MCF 10A (cell line): ENCODE measurements at places on chromosomes 1 and 21. TPM values are rescaled to one million over a fixed set of nuclear protein-coding genes. Genes with fewer than 3 reads are reported as not detected.

GRCh38 chr1:101131239-101131843, 105.5 kb upstream of the S1PR1 start:
- peaks cover 5% of the 10 kb centered on the region for H3K36me3 ChIP-seq
- H3K4me1 ChIP-seq = no peaks in the 10 kb centered on the region
- DNase-seq = no peak

DNA sequence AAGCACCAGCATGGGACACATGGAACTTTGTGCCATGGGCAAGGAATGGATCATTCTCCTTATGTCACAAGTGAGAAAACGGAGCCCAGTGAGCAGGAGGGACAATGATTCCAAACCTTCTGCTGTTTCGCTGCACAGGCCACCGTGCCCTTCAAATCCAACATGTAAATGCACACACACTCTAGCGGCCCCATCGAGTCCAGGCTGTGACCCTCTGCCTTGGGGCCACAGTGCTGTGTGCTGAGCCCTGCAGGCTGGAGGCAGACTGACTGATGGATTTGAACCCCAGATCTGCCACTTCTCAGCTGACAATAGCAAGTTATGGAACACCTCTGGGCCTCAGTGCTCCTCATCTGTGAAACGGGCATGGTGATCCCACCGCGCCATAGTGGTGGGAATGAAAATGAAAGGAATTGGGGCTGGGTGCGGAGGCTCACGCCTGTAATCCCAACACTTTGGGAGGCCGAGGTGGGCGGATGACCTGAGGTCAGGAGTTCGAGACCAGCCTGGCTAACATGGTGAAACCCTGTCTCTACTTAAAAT, 63.6 kb downstream of the ALPL start:
- no peaks in the 10 kb centered on the region for H3K4me1 ChIP-seq
- H3K27ac ChIP-seq = no peak overlapping the region
- H3K4me3 ChIP-seq = no peak overlapping the region
- no peaks in the 10 kb centered on the region for H3K36me3 ChIP-seq
- no peak for DNase-seq

FMO5 gene
- total RNA-seq = 0.72 and 0.86 TPM in 2 replicates

GRCh38 chr21:46061950-46062349, 36.0 kb upstream of the COL6A2 start:
- H3K36me3 ChIP-seq = no peaks in the 10 kb centered on the region
- H3K4me1 ChIP-seq = no peaks in the 10 kb centered on the region
- DNase-seq = no peak
- H3K4me3 ChIP-seq = no peak overlapping the region

- H3K36me3 ChIP-seq = no peaks in the 10 kb centered on the region
- no peaks in the 10 kb centered on the region for H3K27me3 ChIP-seq
- peaks cover 5% of the 10 kb centered on the region for H3K4me1 ChIP-seq
- DNase-seq = no peak
- no peak overlapping the region for H3K4me3 ChIP-seq
Measured at GRCh38 chr1:98344731-98345130, 316.8 kb upstream of the SNX7 start.

OR2M4 gene
- not detected in 2 replicates for total RNA-seq

DNA sequence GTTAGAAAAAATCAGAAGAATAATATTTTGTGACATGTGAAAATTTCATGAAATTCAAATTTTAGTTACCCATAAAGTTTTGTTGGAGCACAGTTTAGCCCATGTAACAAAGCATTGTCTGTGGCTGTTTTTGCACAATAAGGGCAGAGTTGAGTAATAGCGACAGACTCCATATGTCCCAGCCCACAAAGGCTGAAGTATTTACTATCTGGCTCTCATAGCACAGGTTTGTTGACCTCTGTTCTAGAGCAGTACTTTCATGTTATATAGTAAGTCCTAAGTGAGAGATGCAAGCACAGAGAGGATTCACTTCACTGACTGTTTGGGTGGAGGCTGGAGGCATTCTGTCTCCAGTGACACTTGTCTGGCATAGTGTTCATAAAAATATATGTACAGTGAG, 6.8 kb downstream of the LAMC1 start:
- peak overlapping the region; percentile 82 for H3K27ac ChIP-seq
- peaks cover 48% of the 10 kb centered on the region for H3K36me3 ChIP-seq
- H3K27me3 ChIP-seq = no peaks in the 10 kb centered on the region
- DNase-seq = peak; percentile 88
- H3K4me3 ChIP-seq = peak overlapping the region; percentile 29

DNA sequence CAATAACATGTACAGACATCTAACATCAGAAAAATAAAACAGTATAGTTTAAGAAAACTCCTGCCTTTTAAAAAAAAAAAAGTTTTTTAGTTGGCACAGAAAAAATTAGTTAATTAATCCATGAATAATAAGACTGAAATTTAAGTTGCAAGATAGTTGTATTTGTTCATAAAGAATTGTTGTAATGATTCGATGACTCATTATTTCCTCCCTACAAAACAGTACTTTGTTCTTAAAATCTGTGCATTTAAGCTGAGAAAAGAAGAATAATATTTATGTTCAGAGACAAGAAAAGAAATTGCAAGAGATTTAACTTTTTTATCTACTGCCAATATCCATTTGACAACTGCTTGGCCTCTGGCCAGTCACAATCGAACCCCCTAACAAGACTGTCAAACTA, 894.7 kb downstream of the ADGRL2 start:
- H3K27me3 ChIP-seq = no peaks in the 10 kb centered on the region
- peak; percentile 2 for DNase-seq
- no peak overlapping the region for H3K4me3 ChIP-seq
- H3K36me3 ChIP-seq = no peaks in the 10 kb centered on the region
- H3K27ac ChIP-seq = no peak overlapping the region
- H3K4me1 ChIP-seq = no peaks in the 10 kb centered on the region

LPAR3 gene
- 1.0 and 1.1 TPM in 2 replicates for total RNA-seq

GRCh38 chr1:18929686-18930085, 26.8 kb downstream of the IFFO2 start:
- peaks cover 8% of the 10 kb centered on the region for H3K36me3 ChIP-seq
- H3K27ac ChIP-seq = no peak overlapping the region
- H3K4me3 ChIP-seq = no peak overlapping the region
- no peaks in the 10 kb centered on the region for H3K27me3 ChIP-seq

- no peak overlapping the region for H3K27ac ChIP-seq
- no peaks in the 10 kb centered on the region for H3K36me3 ChIP-seq
- no peaks in the 10 kb centered on the region for H3K27me3 ChIP-seq
- no peak overlapping the region for H3K4me3 ChIP-seq
- H3K4me1 ChIP-seq = peaks cover 35% of the 10 kb centered on the region
- DNase-seq = no peak
Measured at GRCh38 chr1:89607156-89607555, 25.8 kb upstream of the LRRC8C start.

C1orf56 gene
- 2.2 and 2.7 TPM in 2 replicates for total RNA-seq

DNA sequence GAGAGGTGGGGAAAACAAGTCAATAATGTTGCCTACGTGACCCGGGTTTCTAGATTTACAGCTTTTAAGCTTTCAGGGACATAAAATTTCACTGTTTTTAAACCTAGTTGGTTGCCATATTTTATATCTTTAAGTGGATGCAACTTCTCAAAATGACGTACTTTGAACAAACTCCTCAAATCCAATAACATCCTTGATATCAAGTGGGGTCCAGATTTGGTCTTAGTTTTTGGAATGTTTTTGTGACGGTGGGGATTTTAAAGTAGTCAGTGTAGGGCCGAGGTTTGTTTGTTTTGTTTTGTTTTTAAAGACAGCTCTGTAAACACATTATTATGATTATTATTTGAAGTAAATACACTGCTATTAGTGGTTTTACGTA, 453 bp downstream of the CDKN2C start:
- no peak for DNase-seq
- H3K4me1 ChIP-seq = peaks cover 20% of the 10 kb centered on the region
- H3K4me3 ChIP-seq = peak overlapping the region; percentile 86
- no peaks in the 10 kb centered on the region for H3K27me3 ChIP-seq
- peak overlapping the region; percentile 96 for H3K27ac ChIP-seq

DNA sequence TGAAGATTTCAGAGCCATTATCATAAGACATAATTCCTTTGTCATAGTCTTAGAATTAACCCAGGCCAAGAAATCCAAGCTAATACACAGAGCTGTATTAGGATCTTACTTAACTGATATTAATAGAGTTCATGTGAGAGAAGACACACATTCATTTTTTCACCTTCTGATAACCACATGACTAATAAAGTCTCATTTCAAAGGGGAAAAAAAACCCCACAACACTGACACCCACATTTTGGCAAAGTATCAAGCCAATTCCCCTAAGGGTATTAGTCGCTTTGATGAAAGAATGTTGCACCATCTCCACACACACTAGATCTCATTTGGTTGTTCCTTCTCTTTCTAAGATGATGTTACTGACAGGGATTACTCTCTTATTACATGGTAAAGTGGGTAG, 344.4 kb upstream of the ESRRG start:
- peaks cover 9% of the 10 kb centered on the region for H3K4me1 ChIP-seq
- no peak overlapping the region for H3K27ac ChIP-seq
- no peak overlapping the region for H3K4me3 ChIP-seq
- peak; percentile 62 for DNase-seq

DNA sequence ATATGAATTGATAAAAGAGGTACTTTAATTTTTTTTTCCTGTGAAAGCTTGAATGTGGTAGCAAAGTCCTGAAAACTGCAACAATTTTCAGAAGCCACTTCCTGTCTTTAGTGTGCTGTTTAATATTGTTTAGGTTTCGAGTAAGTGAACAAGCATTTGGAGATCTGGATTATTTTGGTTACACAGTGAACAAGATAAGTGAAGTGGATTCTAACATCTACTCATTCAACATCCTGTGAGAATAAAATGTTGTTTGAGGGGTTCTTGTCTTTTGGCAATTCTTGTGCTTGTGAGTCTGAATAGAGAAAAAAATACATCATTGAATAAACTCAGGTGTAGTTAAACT, 35.2 kb upstream of the PLA2G4A start:
- no peaks in the 10 kb centered on the region for H3K36me3 ChIP-seq
- H3K27me3 ChIP-seq = no peaks in the 10 kb centered on the region
- peaks cover 8% of the 10 kb centered on the region for H3K4me1 ChIP-seq
- DNase-seq = no peak

- peaks cover 36% of the 10 kb centered on the region for H3K27me3 ChIP-seq
- peak overlapping the region; percentile 97 for H3K4me3 ChIP-seq
- peak overlapping the region; percentile 42 for H3K27ac ChIP-seq
- H3K4me1 ChIP-seq = no peaks in the 10 kb centered on the region
- peaks cover 5% of the 10 kb centered on the region for H3K36me3 ChIP-seq
- DNase-seq = peak; percentile 14
Measured at GRCh38 chr1:117605164-117605773, 579 bp upstream of the TENT5C start.
